ENCODE measurements at places on chromosomes 3 and 15.

DNA sequence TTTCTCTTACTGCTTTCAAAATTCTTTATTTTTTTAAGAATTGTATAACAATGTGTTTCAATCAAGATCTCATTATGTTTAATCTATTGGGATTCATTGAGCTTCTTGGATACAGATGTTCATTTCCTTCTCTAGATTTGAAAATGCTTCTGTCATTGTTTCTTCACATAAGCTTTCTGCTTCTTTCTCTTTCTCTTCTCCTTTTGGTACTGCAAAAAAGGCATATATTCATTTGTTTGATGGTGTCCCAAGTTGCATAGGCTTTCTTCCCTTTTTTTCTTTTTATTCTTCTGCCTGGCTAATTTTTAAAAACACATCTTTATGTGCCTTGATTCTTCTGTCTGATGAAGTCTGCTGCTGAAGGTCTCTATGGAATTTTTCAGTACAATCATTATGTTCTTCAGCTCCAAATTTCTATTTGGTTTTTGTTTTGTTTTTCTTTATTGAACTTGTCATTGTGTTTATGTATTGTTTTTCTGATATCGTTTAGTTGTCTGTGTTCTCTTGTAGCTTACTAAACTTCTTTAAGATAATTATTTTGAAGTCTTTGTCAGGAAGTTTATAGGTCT lies 88.9 kb downstream of the DTWD1 start:
- DNase-seq: no peak

- DNase-seq: no peak
These were observed 54.0 kb downstream of the DAPK2 start for GRCh38 chr15:63992300-63992699.

DNA sequence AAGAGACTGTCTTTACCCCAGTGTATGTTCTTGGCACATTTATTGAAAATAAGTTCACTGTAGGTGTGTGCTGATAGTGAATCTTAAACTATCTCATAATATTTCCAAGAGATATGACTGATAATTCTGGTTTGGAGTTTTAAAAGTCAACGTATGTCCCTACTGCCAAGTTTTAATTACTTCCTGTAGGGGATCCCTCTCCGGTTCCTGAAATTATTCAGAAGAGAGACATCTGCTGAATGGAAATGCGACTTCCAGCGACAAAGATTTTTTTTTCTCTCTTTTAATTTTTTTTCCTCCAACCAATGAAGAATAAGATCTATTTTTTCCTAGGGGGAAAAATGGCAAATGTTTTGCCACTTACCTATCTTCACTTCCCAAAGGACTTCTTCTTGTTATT lies 498.9 kb upstream of the TGFBR2 start:
- no peak for DNase-seq

DNA sequence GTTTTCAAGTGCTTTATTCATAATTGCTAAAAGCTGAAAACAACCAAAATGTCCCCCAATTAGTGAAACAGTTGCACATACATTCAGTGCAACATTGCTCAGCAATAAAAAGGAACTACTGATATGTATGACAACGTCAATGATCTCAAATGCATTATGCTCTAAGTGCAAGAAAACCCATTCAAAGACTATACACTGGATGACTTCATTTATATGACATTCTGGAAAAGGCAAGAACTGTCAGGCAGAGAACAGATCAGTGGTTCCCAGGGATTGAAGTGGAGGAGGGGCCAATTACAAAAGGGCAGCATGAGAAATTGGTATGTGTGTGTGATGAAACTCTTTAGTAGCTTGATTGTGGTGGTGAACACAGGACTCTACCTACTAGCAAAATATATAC lies 585.6 kb downstream of the TBL1XR1 start:
- DNase-seq: no peak

GRCh38 chr3:156816091-156816793 lies 9.9 kb upstream of the LEKR1 start:
- no peak for DNase-seq

DNA sequence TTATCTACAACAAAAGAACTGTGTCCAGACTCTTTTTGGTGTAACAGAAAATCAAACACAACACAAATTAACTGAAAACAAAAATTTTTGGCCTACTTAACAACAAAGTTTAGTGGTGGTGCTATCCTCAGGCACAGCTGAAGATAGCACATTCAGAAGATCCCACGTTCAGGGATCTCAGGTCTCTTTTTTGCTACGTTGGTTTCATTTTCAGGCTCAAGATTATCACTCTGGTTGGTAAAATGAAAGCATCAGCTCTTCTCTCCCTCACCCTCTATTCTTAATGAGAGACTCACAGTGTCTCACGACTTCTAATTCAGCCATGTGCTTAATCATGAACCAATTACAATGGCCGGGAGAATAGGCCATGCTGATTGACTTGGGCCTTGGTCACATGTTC lies 146.9 kb upstream of the PTPRG start:
- DNase-seq: no peak

DNA sequence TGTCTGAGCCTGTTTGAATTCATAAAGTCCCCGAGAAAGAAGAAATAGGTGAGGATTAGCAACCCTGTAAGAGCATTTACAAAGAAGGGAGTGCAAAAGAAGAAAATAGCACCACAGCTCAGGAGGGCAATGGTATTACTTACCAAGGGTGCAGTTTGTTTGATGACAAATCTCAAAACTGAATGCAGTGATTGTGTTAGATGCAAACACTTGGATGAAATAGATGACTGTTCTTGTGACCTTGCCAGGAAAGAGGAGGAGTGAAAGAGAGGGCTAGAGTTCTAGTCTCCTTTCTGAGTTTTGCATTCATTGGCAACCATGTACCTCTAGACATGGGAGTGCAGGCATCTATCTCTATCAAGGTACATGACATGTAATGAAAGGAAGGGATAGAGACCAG lies 1030.8 kb upstream of the CFAP20DC start:
- DNase-seq: no peak

DNA sequence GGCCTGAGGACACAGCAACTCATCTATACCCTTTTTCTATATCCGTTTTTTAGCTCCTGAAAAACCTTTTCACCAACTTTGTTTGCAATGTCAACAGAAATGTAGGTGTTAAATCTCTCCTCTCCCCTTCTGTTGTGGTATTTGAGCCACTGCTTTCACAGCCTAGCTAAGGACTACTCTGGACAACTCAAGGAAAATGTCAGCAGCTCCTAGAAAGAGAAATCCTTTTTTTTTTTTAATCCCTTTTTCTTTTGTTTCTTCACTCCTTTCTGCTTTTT lies 176.6 kb downstream of the KLHL25 start:
- DNase-seq: no peak

DNA sequence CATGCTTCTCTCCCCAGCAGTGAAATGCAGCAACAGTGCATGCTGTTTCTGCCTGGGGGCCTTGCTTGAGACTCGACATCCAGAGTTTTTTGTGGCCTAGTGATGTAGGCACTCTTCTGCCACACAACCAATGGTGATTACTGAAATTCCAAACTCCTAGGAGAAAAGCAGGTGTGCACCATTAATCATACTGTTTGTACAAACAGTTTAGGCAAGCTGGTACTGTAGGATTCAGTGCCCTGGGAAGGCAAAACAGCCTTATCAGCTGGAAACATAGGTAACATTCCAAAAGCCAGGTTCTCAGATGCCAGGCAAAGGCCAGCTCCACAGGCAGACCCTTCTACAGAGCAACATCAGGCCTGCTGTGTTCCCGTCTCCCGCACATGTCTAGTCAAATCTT lies 17.5 kb upstream of the RBP1 start:
- no peak for DNase-seq

DNA sequence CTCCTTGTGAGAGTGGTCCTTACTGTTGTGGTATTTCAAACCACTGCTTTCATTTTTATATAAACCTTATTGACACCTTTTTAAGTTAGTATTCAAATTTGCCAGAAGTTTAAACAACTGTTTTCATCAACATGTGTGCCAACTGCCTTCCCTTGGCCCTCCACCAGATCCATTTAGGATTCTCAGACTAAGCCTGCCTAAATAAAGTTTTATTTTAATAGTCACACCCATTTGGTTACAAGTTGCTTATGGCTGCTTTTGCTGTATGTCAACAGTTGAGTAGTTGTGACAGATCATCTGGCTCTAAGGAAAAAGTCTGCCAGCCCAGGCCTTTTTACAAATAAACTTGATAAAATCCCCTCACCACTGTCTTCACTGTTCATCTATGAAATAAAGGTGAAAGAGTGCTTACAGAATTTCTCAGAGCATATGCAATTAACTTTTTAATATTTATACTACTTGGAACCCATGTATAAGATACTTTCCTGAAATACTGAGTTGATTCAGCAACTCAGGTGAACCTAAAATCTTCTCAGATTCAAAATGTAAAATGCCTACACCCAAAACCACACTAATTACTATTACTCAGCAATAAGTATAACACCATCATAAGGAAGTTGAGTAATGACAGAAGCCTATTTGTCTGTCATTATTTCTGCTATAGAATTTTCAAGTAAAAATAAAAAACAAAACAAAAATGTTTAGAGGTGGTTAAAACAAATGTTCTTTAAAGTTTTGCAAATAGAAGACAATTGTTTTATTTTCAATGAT lies 35.1 kb downstream of the PEAK1 start:
- DNase-seq: no peak

- no peak for DNase-seq
These were observed 802.6 kb downstream of the FHIT start for GRCh38 chr3:60448696-60449095.

GRCh38 chr3:4232798-4233197 lies 70.4 kb upstream of the SETMAR start:
- no peak for DNase-seq

All from breast epithelium (tissue), 4 donors.